ENCODE measurements at places on chromosomes 4 and X.

- no peak for DNase-seq
Observed at GRCh38 chrX:150503898-150504219, 64.6 kb upstream of the MTM1 start.

DNA sequence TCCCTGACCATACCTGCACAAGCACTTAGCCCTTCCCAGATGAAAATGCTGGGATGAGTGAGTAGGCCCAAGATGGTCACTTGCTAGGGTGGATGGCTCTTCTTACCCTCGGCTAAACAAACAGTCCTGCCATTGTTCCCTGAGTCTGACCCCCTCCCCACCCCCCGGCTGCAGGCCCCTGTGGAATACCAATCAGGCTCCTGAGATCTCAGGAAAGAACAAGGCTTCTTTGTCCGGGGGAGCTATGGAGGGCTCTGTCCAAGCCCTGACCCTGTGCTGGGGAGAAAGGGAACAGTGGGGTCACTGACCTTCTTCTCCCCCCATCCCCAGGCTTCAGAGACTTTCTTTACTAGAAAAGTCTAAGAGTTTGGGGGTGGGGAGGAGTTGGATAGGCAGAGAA lies 6.0 kb downstream of the PLP1 start:
- no peak for DNase-seq

DNA sequence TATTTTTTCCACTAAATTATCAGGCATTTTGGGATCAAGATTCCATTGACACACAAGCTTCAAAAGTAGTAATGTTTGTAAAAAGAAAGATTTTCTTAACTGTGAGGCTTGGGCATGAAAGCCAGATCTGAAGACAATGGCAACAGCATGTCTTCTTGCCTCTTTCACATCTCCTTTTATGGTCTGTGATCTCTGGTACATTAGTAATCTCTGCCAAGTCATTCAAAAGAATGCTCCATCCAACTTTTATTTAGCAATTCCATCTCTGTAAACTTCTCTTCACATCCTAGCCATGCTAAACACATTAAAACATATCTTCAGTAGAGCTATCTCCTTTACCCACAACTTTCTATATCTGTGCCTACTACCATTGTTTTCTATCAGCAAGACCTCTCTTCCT lies 465.4 kb downstream of the FAT4 start:
- DNase-seq, result no peak

- DNase-seq, result no peak
Observed at GRCh38 chr4:83180431-83180968, 66.0 kb upstream of the PLAC8 start.

DNA sequence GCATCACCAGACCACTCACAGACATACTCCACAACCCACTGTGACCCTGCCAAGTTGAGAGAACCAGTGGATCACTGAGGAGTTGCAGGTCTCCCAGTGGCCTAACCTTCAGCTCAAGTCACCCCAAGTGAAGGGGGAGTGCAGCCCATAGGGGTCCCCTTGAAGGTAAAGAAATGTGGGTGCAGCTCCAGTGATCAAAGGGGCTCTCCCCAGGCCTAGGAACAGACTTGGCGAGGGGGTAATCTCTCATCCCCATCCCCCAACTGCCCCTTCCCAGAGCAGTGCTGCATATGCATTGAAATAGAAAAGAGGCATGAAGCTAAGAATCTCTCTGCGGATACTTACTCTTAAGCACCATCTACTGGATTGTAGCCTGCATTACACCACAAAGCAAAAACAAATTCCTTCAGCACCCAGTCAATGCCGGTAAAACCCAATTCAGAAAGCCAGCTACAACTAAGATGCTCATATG lies 27.0 kb downstream of the MAGEE1 start:
- no peak for DNase-seq

DNA sequence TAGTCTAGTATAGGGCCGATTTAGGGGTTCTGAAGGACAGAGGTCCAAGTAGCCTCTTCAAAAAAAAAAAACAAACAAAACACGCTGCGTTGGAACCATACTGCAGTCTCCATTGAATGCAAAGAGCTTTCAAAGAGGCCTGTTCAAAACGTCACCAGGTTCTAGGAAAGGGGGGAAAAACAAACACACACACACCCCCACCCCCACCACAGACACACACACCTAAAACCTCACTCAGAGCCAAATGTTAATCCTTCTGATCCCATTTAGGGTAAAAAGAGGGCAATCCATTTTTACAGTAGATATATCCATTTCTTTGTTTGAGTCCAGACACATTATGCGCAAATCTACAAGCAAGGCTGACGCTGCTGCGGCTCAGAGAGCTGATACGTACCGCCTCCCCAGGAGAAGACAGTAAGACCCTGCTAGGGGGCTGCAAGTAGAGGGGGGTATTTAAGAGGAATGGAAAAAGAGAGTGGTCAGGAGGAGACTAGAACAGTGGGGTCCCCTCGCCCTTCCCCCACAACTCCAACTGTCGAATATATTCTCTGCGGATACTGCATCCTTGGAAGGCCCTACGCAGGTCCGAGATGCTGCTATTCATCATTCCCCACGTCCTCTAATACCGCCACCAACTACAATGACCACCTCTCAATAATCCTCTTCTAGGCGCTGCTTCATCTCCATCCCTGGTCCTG lies 1.3 kb downstream of the NKRF start:
- DNase-seq, result no peak

DNA sequence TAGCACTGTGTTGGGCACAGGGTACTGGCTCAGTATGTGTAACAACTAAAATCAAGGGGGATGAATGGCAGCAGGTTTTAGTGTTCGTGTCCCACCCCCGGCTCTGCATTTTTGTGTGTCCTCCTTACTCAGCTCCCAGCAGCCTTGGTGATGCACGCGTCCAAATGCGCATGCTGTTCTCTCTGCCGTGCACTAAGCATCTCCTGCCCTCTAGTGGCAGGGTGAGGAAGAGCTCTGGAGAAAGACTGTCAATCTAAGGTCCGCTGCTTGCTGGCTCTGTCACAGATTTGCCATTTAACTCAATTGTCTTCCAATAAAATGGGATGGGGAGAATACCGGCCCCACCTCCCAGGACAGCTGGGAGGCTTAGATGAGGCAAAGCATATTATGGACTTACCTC lies 61.4 kb downstream of the WFS1 start:
- no peak for DNase-seq

DNA sequence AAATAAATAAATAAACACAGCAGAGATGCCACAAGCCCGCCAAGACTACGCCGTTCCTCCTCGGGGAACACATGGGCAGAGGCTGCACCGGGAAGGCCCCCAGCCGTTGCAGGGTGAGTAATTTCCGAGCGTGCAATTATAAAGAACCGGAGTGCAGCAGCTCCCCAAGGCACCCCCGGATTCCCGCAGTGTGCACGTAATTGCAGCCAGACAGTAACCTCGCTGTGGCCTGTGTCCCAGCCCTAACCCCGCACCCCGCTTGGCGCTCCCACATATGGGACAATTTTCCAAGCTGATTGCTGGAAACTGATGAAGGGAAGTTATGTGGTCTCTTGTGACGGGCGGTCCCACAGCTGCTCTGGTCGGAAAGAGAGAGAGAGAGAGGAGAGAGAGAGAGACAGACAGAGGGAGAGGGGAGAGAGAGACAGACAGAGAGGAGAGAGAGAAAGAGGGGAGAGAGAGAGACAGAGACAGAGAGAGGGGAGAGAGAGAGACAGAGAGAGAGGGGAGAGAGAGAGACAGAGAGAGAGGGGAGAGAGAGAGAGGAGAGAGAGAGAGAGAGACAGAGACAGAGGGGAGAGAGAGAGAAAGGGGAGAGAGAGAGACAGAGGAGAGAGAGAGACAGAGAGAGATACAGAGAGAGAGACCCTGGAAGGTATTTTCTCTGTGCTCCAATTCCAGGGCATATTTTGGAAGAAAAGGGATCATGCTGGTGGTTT lies 275.4 kb downstream of the SHOX start:
- DNase-seq, result no peak

Data from stimulated activated CD4-positive, alpha-beta T cell treated with anti-CD3 and anti-CD28 coated beads, Interleukin-2, amount 100 ng/mL, for 24 hours (primary cell).